ENCODE measurements at places on chromosomes 7 and 10.

DNA sequence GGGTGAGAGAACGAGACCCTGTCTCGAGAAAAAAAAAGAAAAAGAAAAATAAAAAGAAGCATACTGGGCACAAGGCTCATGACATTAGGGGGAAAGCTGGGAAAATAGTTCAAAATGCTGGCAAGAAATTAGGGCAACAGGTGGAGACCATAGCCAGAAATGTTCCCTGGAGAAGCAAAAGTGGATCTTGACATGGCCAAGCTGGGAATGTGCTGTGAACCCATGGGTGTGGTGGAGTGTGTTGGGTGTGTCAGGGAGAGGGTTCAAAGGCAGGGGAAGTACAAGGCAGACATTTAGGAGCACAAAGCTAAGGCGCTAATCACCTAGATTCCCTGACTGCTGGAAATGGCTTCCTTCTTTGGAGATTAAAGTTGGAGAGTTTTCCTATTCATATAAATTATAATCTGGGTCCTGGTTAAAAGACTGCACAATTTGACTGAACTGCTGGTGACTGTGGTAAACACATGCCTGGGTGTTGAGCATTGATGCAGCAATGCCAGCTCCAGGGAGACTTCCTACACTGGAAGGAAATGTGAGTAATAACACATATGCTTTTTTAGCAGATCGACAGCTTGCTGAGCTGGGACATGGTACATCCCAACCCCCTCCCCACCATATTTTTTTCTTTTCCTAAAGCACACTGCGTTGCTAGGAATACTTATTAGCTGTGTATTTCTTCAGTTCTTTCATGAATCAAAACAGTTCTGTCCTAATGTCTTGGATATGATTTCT is 70.1 kb upstream of the ARHGAP21 start:
- no peak for DNase-seq

GRCh38 chr10:115491526-115492140 is 398.5 kb downstream of the ATRNL1 start:
- DNase-seq: no peak

DNA sequence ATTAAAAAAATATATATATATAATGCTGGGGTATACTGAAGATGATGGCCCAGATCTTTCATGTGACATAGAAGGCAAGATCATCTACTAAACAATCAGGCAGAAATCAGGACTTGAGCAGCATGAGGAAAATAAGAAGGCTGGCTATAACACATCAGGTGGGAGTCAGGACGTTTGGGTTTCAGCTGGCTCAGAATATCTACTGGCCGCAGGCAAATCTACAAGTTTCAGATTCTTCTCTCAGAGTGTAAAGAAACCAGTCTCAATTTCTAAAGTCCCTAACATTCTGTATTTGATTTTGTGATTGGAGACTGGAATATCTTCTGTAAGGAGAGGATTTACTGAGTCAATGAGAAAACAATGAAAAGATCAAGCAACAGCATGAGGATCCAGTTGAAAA is 37.7 kb upstream of the FAM3C start:
- no peak for DNase-seq

GRCh38 chr10:18474118-18474455 is 177.3 kb downstream of the NSUN6 start:
- DNase-seq: no peak

DNA sequence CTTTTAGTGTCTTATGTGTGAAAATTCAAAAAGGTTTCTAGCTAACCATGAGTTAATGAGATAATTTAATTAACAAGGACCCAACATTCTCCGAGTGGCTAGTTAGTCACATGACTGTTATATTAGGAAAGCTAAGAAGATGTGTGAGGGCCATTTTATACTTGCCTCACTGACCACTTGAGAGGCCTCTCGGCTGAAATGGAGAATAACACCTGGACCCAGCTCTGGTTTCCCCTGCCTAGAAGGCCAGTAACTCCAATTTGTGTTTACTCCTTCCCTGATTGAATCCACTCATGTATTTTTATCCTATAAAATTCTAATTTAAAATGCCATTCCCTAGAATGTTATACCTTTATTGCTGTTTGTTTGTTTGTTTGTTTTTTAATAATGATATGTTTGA is 1091.2 kb downstream of the KCNMA1 start:
- no peak for DNase-seq
